ENCODE measurements at places on chromosomes 7 and 10. TPM values are rescaled to one million over a fixed set of nuclear protein-coding genes. Genes with fewer than 3 reads are reported as not detected.

DNA sequence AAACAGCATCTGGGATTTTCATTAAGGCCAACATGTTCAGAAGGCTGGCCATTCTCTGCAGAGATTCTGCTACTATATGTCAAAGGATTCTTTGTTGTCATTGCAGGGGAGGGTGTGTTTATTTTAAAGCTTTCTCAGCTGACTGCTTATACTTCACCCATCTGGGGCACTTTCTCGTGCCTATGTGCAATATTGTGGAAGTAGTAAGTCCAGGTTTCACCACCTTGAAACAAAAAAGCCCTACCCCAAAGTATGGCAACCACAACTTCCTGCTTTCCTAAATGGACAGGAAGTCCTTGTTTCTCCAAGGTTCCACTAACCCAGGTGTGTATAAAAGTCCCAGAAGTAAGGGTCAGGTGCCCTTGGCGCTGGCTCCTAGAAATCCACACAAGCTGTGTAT lies 58.7 kb upstream of the COL1A2 start:
- no peaks in the 10 kb centered on the region for H3K27me3 ChIP-seq
- H3K36me3 ChIP-seq: no peaks in the 10 kb centered on the region
- H3K4me1 ChIP-seq: no peaks in the 10 kb centered on the region
- no peak overlapping the region for H3K4me3 ChIP-seq
- no peak overlapping the region for H3K27ac ChIP-seq
- no peak for DNase-seq

The LANCL2 gene
- total RNA-seq: 7.1 TPM

DNA sequence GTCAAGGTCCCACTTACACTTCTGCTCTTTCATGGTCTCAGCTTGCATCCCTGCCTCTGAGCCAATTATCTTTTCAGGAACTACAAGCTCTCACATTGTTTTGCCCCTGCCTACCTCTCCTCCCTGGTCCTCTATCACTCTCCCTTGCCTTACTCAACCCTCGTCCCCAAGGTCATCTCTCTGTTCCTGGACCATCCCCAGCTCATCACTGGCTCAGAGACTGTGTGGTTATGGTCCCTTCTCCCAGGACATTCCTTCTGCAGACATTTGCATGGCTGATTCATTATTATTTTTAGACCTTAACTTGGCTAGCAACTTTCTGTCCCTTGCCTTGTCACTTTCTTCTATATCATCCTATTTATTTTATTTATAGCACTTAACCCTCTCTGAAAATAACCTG lies 17.8 kb upstream of the GPAM start:
- H3K27me3 ChIP-seq: no peaks in the 10 kb centered on the region
- H3K4me3 ChIP-seq: no peak overlapping the region
- H3K4me1 ChIP-seq: no peaks in the 10 kb centered on the region
- no peak for DNase-seq
- H3K36me3 ChIP-seq: no peaks in the 10 kb centered on the region

- no peaks in the 10 kb centered on the region for H3K27me3 ChIP-seq
- H3K36me3 ChIP-seq: no peaks in the 10 kb centered on the region
- DNase-seq: no peak
- no peaks in the 10 kb centered on the region for H3K4me1 ChIP-seq
- H3K4me3 ChIP-seq: no peak overlapping the region
Observed at GRCh38 chr10:96440361-96441292, 73.1 kb downstream of the TLL2 start.

GRCh38 chr10:48659790-48660189 lies 24.9 kb upstream of the WDFY4 start:
- H3K27ac ChIP-seq: no peak overlapping the region
- no peak for DNase-seq
- H3K4me1 ChIP-seq: peaks cover 19% of the 10 kb centered on the region
- H3K36me3 ChIP-seq: no peaks in the 10 kb centered on the region
- H3K27me3 ChIP-seq: peaks cover 6% of the 10 kb centered on the region

DNA sequence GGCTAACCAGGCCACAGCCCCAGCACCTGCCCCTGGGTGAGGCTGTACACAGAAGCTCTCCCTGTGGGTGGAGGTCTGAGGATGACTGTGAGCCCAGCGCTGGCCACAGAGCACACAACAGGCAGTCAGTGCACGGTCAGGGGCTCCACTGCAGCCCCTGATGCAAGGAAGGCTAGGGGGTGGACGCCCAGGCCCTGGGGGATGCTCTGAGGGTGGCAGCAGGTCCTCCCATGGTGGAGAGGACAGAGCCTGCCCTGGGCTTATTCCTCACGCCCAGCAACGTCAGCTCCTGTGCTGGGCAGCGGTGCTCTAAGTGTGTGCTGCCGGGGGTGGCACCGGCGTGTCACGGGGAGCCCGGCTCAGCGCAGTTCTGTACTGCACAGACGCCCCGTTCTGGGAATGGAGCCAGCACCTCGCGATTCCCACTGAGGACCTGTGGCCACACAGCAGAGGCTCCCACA lies 223.2 kb downstream of the MAD1L1 start:
- H3K4me3 ChIP-seq: no peak overlapping the region
- H3K4me1 ChIP-seq: no peaks in the 10 kb centered on the region
- H3K27ac ChIP-seq: no peak overlapping the region
- no peak for DNase-seq

The ENKUR gene
- not detected for total RNA-seq

The NOLC1 gene
- total RNA-seq: 36.1 TPM

DNA sequence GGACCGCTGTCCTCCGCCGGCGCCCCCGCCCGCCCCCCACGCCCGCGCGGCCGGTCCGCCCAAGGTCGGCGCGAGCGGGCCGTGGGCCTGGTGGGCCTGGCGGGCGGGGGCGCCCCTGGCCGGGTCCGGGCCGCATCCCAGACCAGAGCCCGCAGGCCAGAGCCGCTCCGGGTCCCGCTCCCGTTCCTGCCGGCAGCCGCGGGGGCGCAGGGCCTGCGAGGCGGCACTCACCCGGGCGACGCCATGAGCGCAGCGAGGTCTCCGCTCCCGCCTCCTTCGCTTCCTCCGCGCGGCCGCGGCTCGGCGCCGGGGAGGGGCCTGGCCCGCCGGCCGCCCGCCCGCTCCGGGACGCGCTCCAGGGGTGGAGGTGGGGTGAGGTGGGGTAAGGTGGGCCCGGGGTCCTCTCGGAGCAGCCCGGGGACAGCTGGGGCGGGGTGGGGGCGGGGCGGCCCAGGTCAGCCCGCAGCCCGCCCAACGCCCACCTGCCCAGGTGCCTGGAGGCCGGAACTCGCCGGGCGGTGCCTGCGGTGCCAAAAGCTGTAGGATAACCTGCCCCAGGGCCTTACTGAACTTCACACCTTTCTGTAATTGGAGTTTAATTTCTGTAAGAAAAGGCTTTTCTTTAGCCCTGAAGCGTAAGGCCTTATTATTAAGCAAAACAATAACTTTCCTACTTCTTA lies at the start of gene URGCP:
TSS of gene URGCP (minus strand) at position 266 of the 680 bp plus-strand sequence. CDS start at position 245, 21 bp downstream.
- H3K27me3 ChIP-seq: no peaks in the 10 kb centered on the region
- H3K36me3 ChIP-seq: no peaks in the 10 kb centered on the region
- DNase-seq: peak; percentile 29
- H3K27ac ChIP-seq: peak within 1 kb of the TSS; percentile 29

GRCh38 chr7:71753956-71754664 lies 622.2 kb downstream of the GALNT17 start:
- H3K27me3 ChIP-seq: peaks cover 9% of the 10 kb centered on the region
- no peaks in the 10 kb centered on the region for H3K36me3 ChIP-seq
- no peak for DNase-seq
- no peak overlapping the region for H3K27ac ChIP-seq
- H3K4me3 ChIP-seq: no peak overlapping the region

DNA sequence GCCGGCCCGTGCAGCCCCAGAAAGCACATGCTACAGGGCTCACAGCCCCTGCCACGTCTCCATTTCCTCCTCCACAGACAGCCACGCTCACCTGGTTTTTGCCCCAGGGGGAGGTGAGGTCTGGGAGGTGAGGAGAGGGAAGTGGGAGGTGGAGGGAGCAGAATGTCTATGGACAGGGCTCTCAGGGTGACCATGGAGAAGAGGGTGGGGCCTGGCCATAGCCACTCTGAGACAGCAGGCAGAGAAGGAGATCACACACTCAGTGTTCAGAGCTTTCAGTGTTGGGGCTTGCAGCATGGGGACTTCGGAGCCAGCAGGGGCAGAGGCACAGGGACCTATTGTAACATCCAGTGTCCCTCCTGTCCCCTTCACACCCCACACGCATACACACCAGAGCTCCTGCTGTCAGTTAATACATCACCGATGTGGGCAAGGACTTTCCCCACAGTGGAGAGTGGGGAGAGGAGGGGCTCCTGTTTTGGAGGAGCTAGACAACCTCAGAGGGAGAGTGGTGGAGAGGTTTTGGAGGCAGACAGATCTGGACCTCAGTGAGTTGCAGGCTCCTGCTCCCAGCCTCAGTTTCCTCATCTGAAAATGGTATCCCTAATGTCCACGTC lies 14.4 kb downstream of the WDFY4 start:
- H3K36me3 ChIP-seq: no peaks in the 10 kb centered on the region
- no peaks in the 10 kb centered on the region for H3K4me1 ChIP-seq
- no peak overlapping the region for H3K4me3 ChIP-seq

DNA sequence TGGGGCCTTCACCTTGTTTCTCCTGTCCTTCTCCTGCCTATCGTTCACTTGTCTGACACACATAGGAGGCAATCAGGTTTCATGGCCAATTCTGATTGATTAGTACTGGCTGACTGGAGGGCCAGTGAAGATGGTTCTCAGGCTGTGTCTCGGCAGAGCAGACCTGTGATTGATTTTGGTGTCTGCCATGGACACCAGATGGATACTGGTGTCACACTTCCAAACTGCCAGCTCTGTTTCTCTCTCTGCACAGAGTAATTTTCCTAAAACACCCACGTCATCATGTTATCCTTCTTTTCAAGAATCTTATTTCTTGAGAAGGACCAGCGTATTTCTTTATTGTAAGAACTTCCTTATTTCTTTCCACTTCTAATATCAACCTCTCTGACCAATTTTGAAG lies 117.1 kb downstream of the ICA1 start:
- H3K4me3 ChIP-seq: no peak overlapping the region
- H3K36me3 ChIP-seq: no peaks in the 10 kb centered on the region
- DNase-seq: no peak
- no peaks in the 10 kb centered on the region for H3K27me3 ChIP-seq

- no peaks in the 10 kb centered on the region for H3K27me3 ChIP-seq
- no peak overlapping the region for H3K27ac ChIP-seq
- no peaks in the 10 kb centered on the region for H3K36me3 ChIP-seq
- no peak overlapping the region for H3K4me3 ChIP-seq
Observed at GRCh38 chr10:89657302-89657701, 12.3 kb upstream of the PANK1 start.

Data from CD4-positive, alpha-beta T cell (primary cell).